ENCODE measurements at places on chromosomes 3 and 15.

DNA sequence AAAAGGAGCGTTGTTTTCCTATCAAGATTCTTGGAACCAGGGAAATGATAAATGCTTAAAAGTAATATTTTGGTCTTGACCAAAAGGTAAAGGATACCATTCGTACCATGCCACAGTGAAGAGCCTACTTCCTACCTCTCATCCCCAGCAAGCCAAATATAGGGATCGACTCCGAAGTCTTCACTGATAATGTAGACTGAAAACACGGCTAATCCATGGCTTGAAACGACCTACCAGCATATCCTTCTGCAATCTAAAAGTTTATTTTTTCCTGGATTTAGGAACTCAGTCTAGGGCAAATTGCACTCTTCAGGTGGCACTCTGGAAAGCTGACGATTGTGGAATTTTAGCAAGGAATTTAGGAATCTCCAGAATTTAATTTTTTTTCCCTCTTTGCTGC lies 1.9 kb upstream of the SEMA6D start:
- no peak for DNase-seq

DNA sequence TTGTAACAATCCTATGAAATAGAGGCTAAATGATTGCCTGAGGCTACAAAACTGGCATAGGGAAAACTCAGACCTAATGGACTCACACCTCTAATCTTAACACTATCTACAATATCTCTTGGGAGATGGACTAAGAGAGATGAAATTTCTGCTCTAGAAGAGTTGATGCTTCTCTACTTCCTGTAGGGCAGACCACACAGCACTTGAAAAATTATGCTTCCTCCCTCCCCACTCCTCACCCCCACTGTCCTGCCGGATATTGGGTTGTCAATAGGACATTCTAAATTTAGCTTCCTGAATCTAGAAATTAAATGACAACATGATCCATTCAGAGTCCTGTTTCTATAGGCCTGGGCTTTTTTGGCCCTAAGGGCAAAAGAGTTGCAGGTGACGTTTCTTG lies 295.6 kb downstream of the GAP43 start:
- DNase-seq = no peak

DNA sequence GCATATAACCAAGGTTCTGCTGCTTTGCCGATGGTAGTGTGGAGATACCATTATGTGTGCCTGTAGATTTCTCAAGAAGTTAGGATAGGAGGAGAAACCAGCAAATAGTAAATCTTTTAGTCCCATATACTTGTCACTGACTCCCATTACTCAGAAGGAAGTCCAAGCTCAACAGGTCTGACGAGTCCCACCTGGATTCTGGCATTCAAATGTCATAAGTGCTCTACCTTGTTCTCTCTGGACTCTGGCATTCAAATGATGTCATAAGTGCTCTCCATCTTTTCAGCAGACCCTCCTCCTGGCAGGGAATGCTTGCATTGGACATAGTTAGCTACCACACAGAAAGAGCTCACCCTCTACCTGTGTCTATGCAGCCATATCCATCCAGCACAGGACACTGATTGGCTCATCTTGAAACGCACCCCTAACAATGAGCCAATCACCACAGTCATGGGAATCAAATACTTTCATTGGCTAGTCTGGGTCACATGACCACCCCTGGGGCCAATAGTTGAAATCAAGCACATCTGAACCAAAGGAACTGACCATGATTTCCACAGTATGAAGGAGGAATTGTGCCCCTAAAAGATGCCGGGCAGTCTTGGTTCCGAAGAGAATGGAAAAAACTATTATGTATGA lies 205.0 kb upstream of the ADAMTS9 start:
- DNase-seq = no peak

- no peak for DNase-seq
These were observed 121.9 kb upstream of the ARHGEF3 start for GRCh38 chr3:56923526-56924224.

GRCh38 chr3:97021778-97022177 lies 207.4 kb downstream of the EPHA6 start:
- DNase-seq = no peak

- no peak for DNase-seq
These were observed 154.1 kb upstream of the LPP start for GRCh38 chr3:187999821-188000220.

- no peak for DNase-seq
These were observed 11.6 kb downstream of the LPP start for GRCh38 chr3:188165596-188165995.

DNA sequence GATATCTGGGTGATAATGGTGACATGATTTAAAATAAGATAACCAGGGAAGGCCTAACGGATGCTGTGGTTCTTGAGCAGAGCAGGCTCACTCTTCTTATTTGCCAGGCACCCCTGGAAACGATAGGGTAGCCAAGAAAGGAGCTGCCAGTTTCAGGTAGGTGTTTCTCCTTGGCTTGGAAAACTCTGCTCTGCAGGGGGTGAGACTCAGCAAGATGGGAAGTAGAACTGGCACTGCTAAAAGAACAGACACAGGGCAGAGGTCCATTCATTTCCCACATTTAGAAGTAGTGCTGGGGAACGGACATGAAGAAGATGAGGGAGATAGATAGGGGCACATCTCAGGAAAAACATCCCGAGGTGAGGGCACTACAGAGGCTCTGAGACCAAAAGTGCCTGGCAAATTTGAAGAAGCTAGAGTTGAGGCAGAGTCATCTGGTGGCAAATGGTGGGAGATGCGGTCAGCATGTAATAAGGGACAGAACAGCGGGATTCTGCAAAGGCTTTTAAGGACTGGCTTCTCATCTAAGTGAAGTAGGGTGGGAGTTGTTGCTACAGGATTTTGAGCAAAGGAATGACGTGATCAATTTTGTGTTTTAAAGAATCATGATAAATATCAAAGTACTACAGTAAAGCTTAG lies 323.4 kb upstream of the PLSCR5 start:
- DNase-seq = no peak

- no peak for DNase-seq
These were observed 148.1 kb downstream of the LMLN start for GRCh38 chr3:198107840-198108734.

Data from 8988T (cell line).